Activated CD4-positive, alpha-beta T cell treated with anti-CD3 and anti-CD28 coated beads, Interleukin-2, amount 50 U/mL, for 48 hours (primary cell): ENCODE measurements at places on chromosomes 7 and 10.

- DNase-seq, result no peak
Observed at GRCh38 chr10:117502421-117503243, 39.9 kb upstream of the EMX2 start.

DNA sequence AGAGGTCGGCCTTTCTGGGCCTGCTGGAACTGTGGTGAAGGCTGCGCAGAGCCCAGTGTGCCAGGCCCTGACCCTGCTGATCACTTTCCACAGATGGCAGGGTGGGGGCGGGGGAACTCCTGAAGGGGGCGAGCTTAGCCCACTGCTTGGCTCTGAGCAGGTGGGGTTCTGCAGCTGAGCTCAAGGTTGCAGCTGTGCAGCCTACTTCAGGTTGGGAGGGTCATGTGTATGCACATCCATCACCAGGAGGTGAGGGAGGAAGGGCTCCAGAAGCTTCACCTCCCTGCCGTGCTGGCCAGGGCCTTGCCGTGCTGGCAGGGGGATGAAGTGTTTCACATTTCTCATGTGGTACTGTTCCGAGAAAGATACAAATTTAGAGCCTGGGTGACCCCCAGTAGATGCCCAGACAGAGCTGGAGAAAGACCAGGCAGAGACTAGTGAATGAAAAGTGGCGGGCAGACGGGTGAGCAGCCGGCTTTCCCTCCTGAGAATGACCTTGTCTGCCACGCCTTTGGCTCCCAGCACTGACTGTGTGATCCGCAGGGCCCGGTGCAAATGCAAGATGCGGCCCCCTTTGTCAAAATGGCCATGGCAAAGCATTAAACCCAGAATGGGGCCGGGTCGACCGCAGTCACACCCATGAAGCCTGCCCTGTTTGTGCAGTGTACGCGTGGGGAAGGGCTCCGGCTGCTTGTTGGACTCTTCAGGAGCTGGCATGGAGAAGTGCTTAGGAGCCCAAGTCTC is 25.2 kb downstream of the FAM241B start:
- DNase-seq, result no peak

DNA sequence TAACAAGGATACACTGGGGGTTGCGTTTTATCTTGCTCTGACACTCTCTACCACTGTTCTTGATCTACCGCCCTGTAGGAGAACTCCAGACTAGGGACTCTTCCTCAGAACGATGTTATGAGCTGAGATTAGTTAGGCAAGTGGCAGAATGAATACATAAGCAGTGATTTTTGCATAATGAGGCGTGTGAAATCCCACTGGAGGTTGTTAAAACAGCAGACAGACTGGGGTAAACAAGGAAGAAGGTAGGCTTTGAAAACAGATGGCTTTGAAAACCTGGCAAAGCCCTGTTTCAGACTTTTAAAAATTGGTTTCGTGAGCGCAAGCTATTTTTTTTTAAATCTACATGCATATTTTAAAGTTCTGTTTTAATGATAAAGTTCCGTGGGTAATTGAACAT is 785.2 kb downstream of the TYW1 start:
- DNase-seq, result no peak

GRCh38 chr10:114174695-114175188 is 739 bp upstream of the CCDC186 start:
- no peak for DNase-seq

DNA sequence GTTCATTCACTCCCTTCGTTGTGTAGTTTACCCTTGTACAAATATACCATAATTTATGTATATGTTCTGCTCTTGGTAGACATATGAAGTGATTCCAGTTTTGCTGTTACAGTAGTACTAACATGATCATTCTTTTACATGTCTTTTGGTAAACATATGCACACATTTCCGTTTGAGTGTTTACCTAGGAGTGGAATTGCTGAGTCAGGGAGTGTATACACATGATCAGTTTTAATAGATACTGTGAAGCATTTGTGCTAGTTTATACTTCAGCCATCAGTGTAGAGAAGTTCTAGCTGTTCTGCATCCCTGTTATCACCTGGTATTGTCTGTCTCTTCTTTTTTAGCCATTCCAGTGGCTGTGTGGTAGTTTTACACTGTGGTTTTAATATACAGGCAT is 34.5 kb upstream of the CYP26C1 start:
- no peak for DNase-seq

DNA sequence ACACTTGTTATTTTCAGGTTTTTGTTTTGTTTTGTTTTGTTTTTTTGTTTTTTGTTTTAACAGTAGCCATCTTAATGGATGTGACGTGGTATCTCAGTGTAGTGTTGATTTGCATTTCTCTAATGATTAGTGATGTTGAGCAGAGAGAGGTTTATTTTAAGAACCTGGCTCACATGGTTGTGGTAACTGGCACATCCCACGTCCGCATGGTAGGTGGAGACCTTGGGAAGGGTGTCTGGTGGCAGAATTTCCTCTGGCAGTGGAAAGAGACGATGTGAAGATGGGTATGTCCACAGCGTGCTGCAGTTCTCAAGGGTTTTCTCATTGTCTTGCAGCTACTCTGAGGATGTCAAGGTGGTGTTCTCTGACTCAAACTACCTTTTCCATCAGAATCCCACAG is 252.2 kb downstream of the GALNT17 start:
- no peak for DNase-seq

- DNase-seq, result peak; percentile 66
Observed at GRCh38 chr7:116525913-116526861, 1.4 kb downstream of the CAV1 start.

GRCh38 chr7:92735707-92736106 is 100.7 kb downstream of the CDK6 start:
- no peak for DNase-seq

DNA sequence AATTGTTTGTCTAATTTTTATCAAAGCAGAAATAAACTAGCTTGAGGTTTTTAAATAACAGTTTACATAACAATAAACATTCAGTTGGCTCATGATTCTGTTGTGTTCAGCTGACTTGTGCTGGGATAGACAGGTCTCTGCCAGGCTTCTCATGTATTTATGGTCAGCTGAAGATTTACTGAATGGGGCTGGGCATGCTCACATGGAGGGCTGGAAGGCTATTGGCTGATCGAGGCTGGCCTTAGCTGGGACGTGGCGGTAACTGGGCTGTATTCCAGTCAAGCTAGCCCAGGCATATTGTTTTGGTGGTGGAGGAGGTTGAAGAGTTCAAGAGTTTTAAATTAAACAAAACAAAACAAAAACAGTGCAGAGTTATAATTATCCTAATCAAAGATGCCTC is 251.0 kb upstream of the MTPN start:
- no peak for DNase-seq

- no peak for DNase-seq
Observed at GRCh38 chr10:49611816-49612512, 1.9 kb downstream of the SLC18A3 start.

DNA sequence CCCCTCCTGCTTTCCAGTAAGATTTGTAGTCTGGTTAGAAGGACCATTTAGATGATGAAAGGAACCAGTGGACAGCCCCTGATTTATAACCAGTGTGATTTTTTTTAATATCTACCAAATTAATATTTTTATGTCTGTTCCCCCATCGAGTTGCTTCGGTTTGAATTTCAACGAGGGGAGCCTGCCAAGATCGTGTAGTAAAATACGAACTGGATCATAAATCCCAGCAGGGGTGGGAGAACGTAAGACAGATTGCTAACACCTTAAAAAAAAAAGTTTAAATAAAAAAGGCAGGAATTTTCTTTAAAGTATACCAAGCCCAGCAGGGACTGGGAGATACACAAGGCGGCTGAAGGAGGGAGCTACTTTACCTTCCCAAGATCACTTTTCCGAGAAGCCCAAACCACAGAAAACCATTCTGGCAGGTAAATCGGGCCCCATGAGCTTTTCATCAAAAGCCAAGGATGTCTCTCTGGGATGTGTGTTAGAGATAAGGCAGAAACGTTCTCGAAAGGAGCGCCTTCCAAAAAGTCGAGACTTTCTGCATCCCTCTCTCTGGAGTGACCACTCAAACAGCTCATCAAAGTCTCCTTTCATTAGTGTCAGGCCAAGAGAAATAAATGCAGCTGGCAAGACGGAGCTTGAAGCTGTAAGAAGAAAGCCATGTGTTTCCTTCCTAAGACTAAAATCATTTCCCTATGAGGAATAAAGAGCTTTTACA is 270.5 kb upstream of the NFE2L3 start:
- no peak for DNase-seq

DNA sequence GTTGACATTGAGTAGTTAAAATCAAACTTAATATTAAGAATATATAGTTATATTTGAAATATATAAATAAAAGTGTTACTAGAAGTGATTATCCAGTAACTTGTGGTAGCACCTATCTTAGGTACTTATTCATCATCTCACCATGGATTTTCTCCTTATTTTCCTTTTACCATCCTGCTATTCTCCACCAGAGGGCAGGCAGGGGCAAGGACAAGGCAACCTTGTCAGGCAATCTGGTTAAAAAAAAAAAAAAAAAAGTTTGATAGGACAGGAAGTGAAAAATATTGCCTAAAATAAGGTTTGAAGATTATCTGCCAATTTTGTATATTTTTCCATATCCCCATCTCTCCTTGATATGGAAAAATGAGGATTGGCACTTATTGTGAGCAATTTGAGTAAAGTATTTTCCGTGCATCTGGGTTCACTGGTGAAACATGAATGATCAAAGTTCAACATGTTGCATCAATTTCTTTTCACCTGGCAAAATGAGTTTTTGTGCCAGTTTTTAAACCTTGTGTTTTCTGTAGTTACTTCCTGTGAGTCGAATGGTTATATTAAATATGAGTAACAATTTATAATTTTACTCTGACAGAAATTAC is 256.7 kb downstream of the AGMO start:
- DNase-seq, result peak; percentile 1

DNA sequence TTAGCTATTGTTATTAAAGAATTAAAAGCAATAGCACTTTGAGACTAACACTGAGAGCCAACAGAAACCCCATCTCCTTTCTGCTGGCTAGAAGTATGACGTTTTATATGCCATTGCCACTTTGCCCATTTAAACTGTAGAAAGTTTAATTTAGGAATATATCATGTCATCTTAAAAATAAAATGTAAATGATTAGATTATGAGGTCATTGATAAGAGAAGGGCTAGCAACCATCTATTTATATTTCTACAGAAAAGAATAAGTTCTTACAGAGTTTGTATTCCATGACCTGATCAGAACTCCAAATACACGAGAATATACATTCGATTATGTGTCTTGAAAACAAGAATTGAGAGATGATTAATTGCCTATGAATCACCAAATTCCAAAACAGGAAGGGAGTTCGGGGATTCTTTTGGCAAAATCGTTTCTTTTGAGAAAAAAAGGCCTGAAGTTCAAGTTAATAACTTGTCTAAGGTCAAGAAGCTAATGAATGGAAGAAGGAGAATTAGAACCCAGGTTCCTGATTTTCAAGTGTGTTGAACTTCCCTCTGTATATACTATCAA is 227.0 kb downstream of the TRIL start:
- DNase-seq, result no peak

GRCh38 chr10:101012525-101013364 is 13.1 kb downstream of the LZTS2 start:
- DNase-seq, result peak; percentile 90

GRCh38 chr7:143458263-143458662 is 15.0 kb downstream of the TAS2R60 start:
- DNase-seq, result no peak

DNA sequence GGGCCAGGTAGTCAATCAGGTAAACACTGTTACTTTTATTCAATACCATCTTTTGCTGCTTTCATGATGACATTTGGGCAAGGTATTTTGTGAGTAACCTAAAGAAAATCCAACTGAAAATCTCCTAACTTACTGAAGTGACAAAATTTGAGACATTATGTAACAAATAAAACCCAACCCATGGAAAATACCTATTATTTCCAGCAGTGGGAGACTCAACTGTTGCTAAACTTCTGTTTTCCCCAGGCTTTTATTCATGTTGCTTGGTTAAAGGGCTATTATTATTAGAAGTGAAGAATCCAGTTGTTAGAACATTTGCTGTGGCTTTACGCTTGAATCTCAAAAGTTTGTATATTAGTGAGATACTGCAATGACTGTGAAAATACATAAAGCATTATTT is 215.9 kb downstream of the MDFIC start:
- DNase-seq, result no peak

DNA sequence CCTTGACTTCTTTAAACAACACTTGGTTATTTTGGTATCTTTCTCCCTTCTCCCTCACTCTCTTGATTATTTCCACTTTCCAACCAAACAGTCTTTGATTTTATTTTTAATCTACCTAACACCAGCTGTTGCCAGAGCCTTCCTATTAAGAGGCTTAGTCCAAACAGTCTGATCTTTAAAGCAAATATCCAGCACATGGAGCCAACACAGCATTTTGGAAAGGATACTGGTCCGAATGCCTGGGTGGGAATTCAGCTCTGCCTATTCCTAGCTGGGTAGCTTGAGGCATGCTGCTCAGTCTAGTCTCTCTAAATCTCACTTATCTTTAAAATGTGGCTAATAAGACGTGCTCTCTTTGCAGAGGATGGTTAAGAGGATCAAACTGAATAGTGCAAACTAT is 129.3 kb downstream of the NRCAM start:
- no peak for DNase-seq

DNA sequence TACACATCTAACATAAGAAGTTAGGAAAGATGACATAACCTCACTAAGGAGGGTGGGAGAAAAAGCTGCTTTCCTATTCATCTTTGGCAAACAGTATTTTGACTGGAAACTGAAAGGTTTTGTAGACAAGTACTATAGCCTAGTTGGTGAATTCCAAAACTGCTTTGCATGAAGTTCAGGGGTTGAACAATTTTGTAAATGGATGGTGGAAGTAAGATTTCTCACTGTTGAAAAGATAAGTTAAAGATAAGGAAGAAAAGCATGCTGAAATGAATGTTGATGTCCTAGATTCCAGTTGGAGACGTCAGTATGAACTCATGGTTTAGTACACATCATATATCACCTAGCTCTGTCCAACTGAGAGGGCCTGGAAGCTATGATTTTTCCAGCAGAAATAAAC is 159.1 kb upstream of the FEZF1 start:
- DNase-seq, result no peak

DNA sequence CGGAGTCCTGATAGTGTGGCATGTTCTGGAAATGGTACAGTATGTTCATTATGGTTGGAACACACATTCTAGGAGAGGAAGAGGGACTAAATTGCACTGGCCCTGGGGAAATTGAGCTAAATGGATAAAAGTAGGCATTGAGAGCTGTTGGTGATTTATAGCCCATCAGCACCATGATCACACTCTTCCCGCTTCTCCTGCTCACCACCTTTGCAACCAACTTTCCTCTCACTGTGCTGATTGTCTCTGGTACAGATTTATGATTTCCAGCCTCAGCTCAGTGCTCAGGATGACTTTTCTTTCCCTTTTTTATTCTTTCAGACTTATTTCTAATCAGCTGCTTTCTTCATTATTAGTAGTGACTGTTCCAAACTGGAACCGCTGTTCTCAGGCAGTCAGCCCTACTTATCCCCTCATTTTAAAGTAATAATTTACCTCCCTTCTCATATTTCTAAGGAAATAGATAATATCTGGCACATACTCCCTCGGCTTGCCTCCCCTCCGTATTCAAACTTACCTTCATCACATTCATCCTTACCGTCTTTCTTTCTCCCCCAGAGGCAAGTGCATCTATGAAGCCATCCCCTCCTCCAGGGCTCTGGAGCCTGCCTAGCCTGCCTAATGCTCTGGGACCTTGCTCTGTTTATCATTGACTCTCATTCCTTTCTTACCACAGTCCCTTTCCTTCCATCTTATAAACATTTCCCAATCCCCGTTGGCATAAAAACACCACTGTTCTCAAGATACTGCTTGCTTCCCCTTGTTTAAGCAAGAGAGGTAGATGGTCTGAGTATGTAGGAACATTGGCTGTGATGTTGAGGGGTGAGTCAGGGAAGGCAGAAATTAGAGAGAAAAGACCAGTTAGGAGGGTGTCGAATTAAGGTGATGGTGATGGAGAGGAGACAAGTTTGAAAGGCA is 51.6 kb upstream of the RPA3 start:
- no peak for DNase-seq
